ENCODE measurements at places on chromosomes 3 and 15.

GRCh38 chr3:131630807-131631206 lies 128.0 kb upstream of the MRPL3 start:
- no peaks in the 10 kb centered on the region for H3K36me3 ChIP-seq
- no peak overlapping the region for H3K4me3 ChIP-seq
- peaks cover 10% of the 10 kb centered on the region for H3K27me3 ChIP-seq

DNA sequence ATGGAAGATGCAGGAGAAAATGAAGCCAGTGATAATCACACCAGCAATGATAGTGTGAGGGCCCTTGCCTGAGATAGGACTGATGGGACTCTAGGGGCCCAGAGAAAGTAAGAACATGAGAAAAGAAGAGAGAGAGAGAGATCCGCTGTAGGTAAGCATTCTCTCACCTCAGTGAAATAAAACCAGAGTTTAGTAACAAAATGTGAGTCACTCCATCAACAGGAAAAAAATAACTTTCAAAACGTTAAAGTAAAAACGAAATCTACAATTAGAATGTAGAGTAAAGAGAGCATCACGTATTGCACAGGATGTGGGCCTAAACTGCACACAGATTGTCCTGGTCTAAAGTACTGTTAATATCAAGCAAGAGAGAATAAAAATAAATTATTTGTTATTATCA lies 6.8 kb upstream of the PRSS50 start:
- H3K27me3 ChIP-seq: peaks cover 31% of the 10 kb centered on the region
- H3K4me3 ChIP-seq: no peak overlapping the region
- no peak for DNase-seq

GRCh38 chr15:42220216-42220615 lies 12.1 kb upstream of the VPS39 start:
- no peak for DNase-seq
- H3K4me1 ChIP-seq: no peaks in the 10 kb centered on the region
- H3K36me3 ChIP-seq: peaks cover 10% of the 10 kb centered on the region

DNA sequence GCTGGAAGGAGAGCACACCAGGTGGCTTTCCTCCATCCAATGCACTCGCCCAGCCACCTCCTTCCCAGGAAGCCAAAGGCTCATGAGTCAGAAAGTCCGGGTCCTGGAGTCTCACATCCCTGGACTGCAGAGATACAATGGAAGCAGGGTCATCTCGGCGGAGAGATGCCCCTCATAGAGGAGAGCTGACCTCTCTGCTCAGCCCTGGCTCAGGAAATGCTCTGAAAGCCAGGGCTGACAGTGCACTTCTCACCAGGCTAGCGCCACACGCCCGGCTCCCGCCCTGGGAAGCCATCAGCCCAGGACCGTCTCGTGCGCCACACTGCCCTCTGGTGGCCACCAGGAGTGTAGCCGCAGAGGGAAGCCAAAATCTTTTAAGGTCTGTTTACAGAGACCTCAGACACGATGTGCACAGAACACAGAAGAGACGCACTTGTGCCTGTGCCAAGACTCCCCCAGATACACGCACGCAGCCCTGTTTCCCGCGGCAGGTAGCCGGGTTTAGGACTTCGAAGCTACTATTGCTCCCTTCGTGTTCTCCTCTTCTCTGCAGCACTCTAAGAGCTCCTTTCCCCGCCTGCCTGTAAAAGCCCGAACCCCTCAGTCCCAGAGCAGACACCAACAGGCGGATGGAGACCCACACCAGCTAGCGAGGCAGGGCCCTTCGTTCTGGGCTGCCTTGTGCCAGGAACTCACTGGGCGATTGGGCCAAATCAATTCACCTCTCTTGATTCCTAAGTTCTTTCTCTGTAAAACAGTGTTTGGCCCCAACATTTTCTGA lies 9.7 kb downstream of the NTRK3 start:
- DNase-seq: peak; percentile 81
- no peak overlapping the region for H3K4me3 ChIP-seq
- no peaks in the 10 kb centered on the region for H3K36me3 ChIP-seq
- peaks cover 1% of the 10 kb centered on the region for H3K4me1 ChIP-seq
- H3K27me3 ChIP-seq: peaks cover 3% of the 10 kb centered on the region

DNA sequence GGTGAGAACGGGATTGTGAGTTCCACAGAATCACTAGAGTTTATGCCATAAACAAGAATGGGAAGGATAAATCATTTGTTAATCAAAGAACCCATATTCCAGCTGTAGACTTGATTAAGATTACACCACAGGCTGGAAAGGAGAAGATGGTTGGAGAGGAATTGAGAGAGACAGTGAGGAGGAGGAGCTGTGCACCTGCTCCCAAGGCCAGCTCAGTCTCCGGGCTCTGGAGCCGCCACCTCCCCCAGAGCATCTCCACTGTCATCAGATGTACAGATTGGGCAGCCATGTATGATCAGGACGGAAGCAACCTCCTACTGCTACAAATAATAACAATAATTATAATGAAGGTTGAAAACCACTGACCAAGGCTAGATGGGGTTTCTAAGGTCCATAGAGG lies 170.0 kb downstream of the MINAR1 start:
- DNase-seq: no peak
- no peak overlapping the region for H3K4me3 ChIP-seq
- no peak overlapping the region for H3K27ac ChIP-seq
- no peaks in the 10 kb centered on the region for H3K4me1 ChIP-seq
- no peaks in the 10 kb centered on the region for H3K36me3 ChIP-seq
- H3K27me3 ChIP-seq: peaks cover 28% of the 10 kb centered on the region

DNA sequence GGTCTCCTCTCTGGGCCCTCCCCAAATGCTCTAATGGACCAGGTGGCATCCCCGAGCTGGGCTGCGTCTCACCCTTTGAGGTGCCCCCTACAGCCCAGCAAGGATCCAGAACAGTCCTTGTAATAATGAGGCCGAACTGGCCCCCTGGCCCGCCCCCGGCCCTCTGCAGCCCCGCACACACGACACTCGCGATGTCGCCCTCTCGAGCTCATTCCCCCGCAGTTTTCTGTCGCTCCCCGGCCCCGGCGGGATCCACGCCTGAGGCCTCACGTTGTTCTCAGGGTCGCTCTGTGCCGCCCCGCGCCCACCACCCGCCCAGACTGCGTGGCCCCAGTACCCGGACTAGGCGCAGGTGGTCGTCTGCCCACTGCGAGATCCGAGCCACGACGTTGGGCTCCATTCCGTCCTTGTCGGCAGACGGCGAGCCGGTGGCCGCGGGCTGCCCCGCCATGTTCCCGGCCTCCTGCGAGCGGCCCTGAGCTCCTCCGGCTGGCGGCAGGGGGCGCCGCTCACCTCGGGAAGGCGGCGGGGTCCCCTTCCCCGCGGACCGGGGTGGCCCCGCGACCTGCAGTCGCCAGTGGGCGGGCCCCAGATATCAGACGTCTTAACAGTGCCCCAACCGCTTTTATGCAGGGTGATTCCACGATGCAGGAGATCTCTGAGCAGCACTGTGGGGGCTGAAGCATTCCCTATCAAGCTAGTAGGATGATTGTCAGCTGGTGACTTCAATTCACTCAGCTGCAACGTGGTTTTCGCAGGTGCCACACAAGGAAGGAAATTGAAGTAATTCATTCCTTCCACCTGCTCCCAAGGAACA lies at the start of gene C3orf33:
Gene C3orf33 (minus strand): TSS at position 477 of the 817 bp plus-strand sequence. CDS start 26 bp downstream, at position 451.
- H3K27me3 ChIP-seq: no peaks in the 10 kb centered on the region
- peaks cover 4% of the 10 kb centered on the region for H3K36me3 ChIP-seq
- H3K4me3 ChIP-seq: peak within 1 kb of the TSS; percentile 86
- peak within 1 kb of the TSS; percentile 74 for H3K27ac ChIP-seq
- H3K4me1 ChIP-seq: peaks cover 2% of the 10 kb centered on the region
- DNase-seq: peak; percentile 87

DNA sequence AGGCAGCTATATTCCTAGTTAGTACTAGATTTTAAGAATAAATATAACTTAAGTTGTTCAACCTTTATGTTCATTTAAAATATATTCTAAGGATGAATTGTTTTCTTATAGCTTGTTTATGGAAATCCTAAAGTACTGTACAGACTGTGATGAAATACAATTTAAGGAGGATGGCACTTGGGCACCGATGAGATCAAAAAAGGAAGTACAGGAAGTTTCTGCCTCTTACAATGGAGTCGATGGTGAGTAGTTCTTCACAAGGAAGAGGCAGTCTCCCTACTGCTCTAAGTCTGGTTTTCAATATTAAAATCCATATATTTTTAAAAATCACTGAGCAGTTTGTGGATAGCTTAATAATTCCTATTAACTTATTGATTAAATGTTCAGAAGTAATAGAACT lies 29.6 kb downstream of the CALML4 start:
- no peaks in the 10 kb centered on the region for H3K27me3 ChIP-seq
- H3K27ac ChIP-seq: no peak overlapping the region
- H3K36me3 ChIP-seq: peaks cover 38% of the 10 kb centered on the region
- no peak for DNase-seq

GRCh38 chr3:83740504-83740903 lies 1218.3 kb upstream of the CADM2 start:
- no peaks in the 10 kb centered on the region for H3K36me3 ChIP-seq
- no peak for DNase-seq
- no peaks in the 10 kb centered on the region for H3K4me1 ChIP-seq
- no peaks in the 10 kb centered on the region for H3K27me3 ChIP-seq
- no peak overlapping the region for H3K4me3 ChIP-seq

DNA sequence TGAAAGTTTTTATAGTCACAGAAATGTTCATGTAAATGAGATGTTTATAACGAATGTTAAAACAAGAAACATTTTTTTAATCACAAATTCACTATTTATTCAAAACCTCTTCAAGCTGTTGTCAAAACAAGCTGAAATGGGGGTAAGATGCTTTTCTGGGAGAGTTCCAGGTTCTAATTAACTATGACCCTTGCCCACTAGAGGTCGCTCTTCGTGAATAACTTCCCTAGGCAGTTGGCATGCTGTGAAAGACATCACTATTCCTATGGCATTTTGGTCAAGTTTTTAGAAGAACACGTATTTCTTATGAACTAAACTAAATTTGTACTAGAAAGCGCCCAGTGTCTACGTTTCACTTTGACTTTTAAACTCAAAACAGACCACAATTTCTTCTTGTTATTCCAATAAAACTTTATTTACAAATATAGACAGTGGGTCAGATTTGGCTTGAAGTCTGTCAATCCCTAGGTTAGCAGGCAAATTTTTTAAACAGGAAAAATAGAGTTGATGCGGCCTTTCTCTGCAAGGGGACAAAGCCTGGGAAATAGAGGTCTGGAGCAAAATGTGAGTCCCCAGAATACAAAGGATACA lies 62.8 kb upstream of the CMTM8 start:
- no peak overlapping the region for H3K27ac ChIP-seq
- no peak overlapping the region for H3K4me3 ChIP-seq
- DNase-seq: no peak
- H3K36me3 ChIP-seq: peaks cover 17% of the 10 kb centered on the region
- H3K4me1 ChIP-seq: peaks cover 10% of the 10 kb centered on the region

GRCh38 chr3:188197388-188197847 lies 43.5 kb downstream of the LPP start:
- H3K27ac ChIP-seq: no peak overlapping the region
- H3K27me3 ChIP-seq: no peaks in the 10 kb centered on the region
- H3K4me3 ChIP-seq: no peak overlapping the region
- H3K36me3 ChIP-seq: peaks cover 32% of the 10 kb centered on the region
- H3K4me1 ChIP-seq: peaks cover 12% of the 10 kb centered on the region

- peaks cover 5% of the 10 kb centered on the region for H3K27me3 ChIP-seq
- H3K4me1 ChIP-seq: no peaks in the 10 kb centered on the region
- H3K27ac ChIP-seq: no peak overlapping the region
- H3K36me3 ChIP-seq: no peaks in the 10 kb centered on the region
- H3K4me3 ChIP-seq: no peak overlapping the region
- DNase-seq: no peak
Measured at GRCh38 chr3:151156618-151157216, 46.3 kb downstream of the GPR171 start.

- DNase-seq: no peak
- peaks cover 2% of the 10 kb centered on the region for H3K27me3 ChIP-seq
Measured at GRCh38 chr3:187954873-187955586, 198.9 kb upstream of the LPP start.

- DNase-seq: no peak
- no peak overlapping the region for H3K4me3 ChIP-seq
- H3K36me3 ChIP-seq: no peaks in the 10 kb centered on the region
- H3K27me3 ChIP-seq: no peaks in the 10 kb centered on the region
- no peaks in the 10 kb centered on the region for H3K4me1 ChIP-seq
Measured at GRCh38 chr3:113117511-113118234, 93.7 kb upstream of the BOC start.

GRCh38 chr15:60582370-60583036 lies 103.6 kb upstream of the ICE2 start:
- H3K36me3 ChIP-seq: peaks cover 7% of the 10 kb centered on the region
- H3K4me3 ChIP-seq: peak overlapping the region; percentile 80
- H3K27me3 ChIP-seq: no peaks in the 10 kb centered on the region
- H3K27ac ChIP-seq: peak overlapping the region; percentile 93
- DNase-seq: no peak

DNA sequence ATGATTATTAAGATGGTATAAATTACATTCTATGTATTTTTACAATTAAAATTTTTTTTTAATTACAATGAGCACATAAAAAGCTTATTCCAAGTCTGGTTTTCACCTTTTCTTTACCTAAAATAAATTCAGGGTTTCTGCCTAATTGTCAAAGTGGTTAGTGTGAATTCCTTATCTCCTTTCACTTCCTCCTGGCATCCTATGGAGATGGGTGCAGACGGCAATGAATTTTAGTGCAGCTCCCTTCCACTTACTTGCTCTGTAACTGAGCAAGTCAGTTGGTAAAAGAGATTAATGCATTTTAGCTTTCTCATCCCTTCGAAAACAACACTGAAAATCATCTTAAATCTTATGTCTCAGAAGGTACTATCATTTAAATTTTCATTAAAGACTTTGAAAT lies 13.1 kb downstream of the HDGFL3 start:
- H3K4me3 ChIP-seq: no peak overlapping the region
- peaks cover 14% of the 10 kb centered on the region for H3K4me1 ChIP-seq
- DNase-seq: no peak
- H3K36me3 ChIP-seq: peaks cover 13% of the 10 kb centered on the region

DNA sequence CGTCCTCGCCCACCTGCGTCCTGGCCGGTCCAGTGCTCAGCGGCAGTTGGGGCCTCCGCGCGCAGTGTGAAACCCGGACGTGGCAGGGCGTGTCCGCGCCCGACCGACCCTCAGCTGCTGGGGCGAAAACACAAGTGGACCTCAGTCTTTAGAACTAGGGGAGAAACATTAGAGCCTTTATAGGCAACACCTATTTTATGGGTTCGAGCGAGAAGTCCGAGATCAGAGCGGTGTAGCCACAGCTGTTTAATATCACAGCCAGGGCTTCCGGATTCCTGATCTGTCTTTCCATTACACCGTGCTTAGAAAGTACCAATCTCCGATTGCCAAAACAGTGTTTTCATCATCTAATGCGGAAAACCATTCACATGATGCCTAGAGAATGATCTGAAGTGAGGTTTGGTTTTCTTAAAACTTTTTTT lies 506 bp downstream of the RAD51 start:
- peaks cover 28% of the 10 kb centered on the region for H3K36me3 ChIP-seq

DNA sequence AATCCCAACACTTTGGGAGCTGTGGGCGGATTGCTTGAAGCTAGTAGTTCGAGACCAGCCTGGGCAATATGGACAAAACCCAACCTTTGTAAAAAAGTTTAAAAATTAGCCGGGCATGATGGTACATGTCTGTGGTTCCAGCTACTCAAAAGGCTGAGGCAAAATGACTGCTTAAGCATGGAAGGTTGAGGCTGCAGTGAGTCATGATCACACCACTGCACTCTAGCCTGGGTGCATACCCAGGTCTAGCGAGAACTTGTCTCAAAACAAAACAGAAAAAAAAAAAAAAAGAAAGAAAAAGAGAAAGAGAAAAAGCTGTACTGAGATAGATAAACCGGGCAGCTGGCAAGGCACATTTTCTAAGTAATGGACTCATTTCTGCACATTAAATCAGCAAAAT lies 10.6 kb downstream of the ARPP19 start:
- H3K27ac ChIP-seq: peak overlapping the region; percentile 7
- no peaks in the 10 kb centered on the region for H3K27me3 ChIP-seq
- H3K36me3 ChIP-seq: peaks cover 20% of the 10 kb centered on the region
- H3K4me3 ChIP-seq: peak overlapping the region; percentile 20
- peaks cover 40% of the 10 kb centered on the region for H3K4me1 ChIP-seq
